ENCODE measurements at places on chromosomes 1 and 21.

GRCh38 chr1:27589841-27590426, 14.0 kb downstream of the AHDC1 start:
- peak; percentile 27 for DNase-seq

DNA sequence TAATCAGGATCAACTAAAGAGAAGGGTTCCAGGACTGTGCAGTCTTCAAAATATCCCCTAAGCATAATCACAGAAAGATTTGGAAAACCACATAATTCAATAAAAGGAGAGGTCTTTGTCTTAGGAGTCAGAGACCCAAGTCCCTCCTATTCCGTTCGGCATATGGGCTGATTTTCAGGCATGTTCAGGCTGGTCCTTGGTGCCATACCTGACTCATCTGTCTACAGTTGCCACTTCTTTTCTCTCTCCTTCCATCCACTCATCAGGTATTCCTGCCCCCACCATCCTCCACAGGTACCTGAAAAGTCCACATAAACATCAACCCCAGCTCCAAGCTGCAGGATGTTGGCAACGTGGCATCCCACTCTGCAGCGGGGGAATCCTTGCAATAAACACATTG, 29.7 kb upstream of the RPL11 start:
- DNase-seq: no peak

DNA sequence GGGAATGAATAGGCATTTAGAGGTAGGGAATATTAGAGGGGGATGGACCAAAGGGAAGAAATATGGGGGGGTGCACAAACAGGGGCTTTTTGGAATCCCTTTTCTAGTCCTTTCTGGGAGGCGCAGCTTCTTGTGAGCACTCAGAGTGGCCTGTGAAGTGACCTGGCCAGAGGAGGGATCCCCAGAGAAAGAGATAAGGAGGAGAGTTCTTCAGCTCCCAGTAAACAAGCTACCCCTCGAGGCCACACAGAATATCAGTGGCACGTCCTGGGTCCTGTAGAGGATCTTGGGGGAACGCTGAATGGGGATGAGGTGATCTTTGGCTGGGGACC, 19.4 kb downstream of the VANGL2 start:
- no peak for DNase-seq

DNA sequence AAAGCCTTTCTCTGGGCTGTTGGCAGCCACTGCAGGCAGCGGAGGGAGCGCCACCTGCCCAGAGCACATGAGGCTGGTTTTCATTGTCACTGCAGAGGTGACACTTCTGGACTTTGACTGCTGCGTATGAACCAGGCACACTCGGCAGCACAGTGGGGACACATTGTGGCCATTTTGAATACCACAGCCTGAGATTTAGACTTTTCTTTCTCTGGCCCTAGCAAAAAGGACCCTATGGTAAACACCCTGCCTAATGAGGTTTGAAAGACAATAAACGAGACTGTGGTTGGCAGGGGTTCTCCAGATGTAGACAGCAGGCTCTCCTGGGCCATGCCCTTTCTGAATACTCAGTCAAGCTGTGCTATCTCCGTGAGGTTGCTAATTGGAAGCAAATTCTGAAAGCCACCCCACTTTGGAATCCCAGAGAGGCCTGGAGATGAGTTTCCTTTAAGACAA, 12.0 kb upstream of the KCNE2 start:
- DNase-seq: no peak

- DNase-seq: no peak
Measured at GRCh38 chr1:166221316-166221715, 54.5 kb upstream of the FAM78B start.

DNA sequence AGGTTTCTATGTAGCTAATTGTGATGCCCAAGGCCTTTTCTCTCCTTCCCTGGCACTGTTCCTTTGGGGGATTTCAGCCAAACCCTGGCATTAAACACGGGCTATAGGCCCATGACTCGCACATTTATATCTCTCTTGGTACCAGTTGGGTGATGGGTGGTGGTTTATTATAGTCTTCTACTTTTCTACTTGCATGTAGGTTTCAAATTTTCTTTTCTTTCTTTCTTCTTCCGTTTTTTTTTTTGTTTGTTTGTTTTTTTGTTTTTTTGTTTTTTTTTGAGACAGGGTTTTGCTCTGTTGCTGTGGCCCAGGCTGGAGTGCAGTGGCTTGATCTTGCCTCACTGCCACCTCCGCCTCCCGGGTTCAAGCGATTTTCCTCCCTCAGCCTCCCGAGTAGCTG, 1.1 kb downstream of the IL10RB start:
- DNase-seq: no peak

GRCh38 chr21:29305561-29305960, 6.8 kb downstream of the BACH1 start:
- DNase-seq: no peak

- DNase-seq: no peak
Measured at GRCh38 chr21:31678478-31678877, 19.0 kb downstream of the SOD1 start.

DNA sequence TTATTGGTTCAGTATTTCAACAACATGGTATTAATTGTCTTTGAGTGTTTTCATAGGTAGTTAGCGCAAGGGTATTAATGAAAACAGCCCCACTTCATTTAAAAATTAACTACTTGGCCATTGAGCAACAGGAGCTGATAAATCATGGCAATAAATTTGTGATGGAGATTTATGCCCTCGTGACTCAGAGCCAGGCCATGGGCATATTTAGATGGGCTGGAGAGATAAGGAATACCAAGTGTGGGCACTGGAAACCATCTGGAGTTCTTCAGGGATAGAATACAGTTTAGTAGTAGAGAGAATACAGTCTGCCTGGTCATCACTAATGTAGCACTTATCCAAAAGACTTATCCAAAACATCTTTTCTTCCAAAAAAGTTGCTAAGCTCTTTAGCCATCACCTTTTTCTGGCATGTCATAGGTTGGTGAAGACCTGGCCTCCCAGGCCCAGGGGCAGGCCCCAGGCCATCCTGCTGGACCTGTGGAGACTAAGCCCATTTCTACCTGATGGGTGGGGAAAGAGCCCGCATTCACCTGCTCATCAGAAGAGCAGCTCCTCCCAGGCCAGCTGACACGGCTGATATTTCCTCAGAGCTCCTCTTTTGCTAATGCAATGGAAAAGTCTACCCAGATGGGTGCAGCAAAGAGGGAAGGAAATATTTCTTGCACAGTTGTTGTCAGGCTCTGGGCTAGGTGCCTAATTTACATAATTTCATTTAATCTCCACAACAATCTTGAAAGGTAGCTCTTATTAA, 238.0 kb downstream of the TM2D1 start:
- DNase-seq: no peak

- DNase-seq: no peak
Measured at GRCh38 chr1:202654079-202654478, 56.2 kb downstream of the SYT2 start.

GRCh38 chr1:155004352-155005075, 1.9 kb downstream of the ZBTB7B start:
- no peak for DNase-seq

Data from NCI-H446 (cell line).